ENCODE measurements at places on chromosomes 7 and 10.

DNA sequence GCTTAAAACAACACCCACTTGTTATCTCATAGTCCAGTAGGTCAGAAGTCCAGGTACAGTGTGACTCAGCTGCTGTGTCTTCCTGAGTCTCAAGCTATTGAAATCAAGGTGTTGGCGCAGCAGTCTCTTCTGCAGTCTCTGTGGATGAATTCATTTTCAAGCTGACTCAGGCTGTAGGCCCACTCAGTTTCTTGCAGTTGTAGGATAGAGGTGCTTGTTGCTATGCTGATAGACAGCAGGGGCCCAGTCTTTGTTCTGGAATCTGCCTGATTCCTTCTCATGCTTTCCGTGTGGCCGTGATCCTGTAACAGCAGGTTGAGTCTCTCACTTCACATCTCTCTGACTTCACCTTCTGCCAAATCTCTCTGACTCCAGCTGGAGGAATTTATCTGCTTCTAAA, 400.4 kb upstream of the POM121L12 start:
- no peak for DNase-seq

GRCh38 chr7:129986600-129986999, 33.8 kb upstream of the UBE2H start:
- no peak for DNase-seq

GRCh38 chr7:105322655-105323277, 66.0 kb downstream of the SRPK2 start:
- DNase-seq: no peak

DNA sequence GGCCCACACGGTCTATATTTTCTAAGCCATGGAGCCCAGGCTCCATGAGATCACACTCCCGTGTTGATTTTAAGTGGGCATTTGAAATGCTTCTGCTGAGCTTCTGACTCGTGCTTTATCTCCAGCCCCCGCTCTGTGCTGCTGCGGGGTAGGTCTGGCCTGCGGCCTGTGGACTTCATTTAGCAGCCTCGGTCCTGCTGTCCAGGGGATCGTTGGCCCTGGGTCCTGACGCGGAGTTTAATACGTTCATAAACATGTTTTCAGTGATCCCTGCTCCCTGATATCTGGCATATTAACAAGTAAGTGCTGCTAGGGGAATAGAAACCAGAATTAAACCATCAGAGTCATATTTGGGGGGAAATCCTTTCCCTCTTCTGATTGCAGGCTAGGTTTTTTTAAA, 540.3 kb upstream of the MGMT start:
- no peak for DNase-seq

- peak; percentile 14 for DNase-seq
These were observed 49.6 kb upstream of the TOMM7 start for GRCh38 chr7:22872096-22872807.

DNA sequence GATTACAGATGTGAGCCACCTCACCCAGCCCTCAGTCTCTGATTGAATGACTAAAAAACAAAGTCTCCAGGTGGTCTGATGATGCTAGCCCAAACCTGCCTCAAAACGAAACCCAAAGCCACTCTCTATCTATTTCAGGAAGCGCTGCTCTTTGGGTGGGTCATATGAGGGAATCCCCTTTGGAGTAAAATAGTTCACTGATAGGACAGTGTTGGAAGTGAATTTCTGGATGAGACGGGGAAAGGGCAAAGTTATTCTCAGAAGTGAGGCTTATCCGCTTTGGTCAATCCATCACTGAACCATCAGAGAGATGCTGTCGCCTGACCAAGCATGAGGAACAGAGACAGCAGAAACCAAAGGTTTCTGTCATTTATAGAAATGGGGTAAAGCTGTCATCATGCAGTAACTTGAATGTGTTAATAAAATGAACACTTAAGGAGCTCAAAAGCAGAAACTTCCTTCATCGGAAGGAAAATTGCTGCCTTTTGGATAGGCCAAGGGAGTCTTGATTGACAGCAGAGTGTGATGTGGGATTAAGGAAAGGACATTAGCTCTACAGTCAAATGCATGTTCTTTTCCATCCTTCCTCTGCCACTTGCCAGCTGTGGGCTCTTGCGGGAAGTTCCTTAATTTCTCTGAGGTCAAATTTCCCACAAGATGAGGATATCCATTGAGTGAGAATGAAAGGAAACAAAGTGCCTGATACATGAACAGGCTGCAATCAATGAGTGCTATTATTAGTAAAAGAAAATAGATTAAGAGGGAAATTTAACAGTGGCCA, 64.9 kb upstream of the C1QL3 start:
- DNase-seq: no peak

- DNase-seq: no peak
These were observed 755.2 kb downstream of the AUTS2 start for GRCh38 chr7:70353330-70353945.

- no peak for DNase-seq
These were observed 358.1 kb upstream of the ZNF32 start for GRCh38 chr10:44006771-44007170.

GRCh38 chr7:96719164-96719563, 9.5 kb upstream of the SEM1 start:
- DNase-seq: no peak

DNA sequence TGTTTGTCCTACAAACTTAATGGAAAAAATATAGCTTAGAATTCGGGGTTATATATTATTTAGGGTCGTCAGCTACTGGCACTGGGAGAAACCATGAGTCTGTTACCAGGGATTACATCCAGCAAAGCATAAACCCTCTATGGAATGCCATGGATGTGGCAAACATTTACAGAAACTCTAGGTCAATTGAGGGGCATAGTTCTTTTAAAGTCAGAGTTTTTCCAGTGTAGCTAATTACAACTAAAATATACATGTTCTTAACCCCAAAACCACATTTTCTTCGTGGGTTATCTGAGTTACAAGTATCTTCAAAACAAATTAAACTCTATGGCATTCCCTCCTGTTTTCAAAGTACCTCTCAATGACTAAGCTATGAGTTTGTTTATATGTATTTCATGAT, 99.3 kb upstream of the THSD7A start:
- DNase-seq: no peak

DNA sequence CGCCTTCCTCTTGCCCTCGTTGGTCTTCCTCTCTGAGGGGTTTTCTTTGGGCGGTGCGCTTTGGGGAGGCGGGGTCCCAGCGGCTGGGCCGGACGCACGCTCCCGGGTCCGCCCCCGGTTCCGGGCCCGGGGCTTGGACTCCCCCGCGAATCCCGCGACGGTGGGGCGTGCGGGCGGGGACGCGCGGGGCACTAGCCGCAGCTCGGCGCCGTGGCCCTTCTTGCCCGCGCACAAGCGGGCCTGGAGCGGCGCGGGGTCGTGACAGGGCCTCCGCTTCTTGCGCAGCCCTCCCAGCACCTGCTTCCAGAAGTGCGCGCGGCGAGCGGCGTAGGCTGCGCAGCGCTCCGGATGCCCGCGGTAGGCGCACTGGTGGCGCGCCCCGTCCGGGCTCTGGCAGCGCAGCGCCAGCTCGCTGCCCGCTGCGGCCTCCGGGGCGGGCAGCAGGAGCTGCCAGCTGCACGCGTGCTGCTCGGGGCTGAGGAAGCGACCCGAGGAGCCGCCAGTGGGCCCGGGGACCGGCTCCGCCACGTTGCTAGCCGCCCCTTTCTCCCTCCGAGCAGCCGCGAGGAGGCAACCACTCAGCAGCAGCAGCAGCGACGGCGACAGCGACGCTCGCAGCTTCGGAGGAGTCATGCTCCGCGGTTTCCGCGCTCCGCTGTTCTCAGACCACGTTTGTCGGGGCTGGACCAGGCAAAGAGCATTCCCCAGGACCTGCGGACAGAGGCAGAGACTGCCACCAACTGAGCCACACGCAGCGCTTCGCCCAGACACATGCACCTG, 759 bp downstream of the FGFBP3 start:
- peak; percentile 69 for DNase-seq

GRCh38 chr10:62133618-62134017, 135.0 kb downstream of the RTKN2 start:
- DNase-seq: no peak

DNA sequence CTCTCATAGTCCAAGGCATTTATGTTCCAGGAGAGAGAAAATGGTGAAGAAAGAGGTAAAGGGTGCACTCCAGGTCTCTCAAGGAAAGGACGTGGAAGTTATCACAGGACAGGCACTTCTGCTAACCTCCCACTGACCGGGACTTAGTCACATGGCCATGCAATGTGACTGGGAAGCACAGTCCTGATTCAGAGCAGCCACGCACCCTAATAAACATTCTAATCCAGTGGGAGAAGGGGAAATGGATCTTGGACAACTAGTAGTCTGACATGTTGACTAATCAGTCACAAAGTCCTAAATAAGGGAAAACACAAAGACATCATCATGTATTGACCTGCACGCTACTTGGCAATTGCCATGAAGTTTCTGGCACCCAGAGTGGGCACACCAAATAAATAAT, 417.5 kb upstream of the ZMIZ1 start:
- no peak for DNase-seq

DNA sequence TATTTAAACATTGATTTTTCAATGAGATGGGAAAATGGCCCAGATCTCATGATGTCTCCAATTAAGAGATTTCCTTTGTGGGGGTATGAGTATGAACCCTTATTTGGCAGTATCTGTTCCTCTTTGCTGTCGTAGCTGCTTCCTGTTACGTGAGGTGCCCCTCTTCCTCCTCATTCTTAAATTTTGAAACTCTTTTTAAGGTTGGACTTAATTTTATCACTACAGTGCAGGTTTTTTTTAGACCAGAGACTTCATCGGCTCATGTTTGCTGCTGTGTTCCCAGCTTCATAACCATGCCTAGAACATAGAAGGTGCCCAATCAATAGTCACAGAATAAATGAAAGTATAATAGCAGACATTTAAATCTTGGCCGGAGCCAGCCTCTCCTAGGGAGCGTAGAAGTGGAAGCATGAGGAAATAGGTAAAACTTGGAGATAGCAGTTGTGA, 2.4 kb downstream of the MIOS start:
- peak; percentile 34 for DNase-seq
